Stimulated activated CD4-positive, alpha-beta T cell treated with anti-CD3 and anti-CD28 coated beads, Interleukin-12 subunit alpha, Interleukin-12 subunit beta, amount 100 ng/mL, for 4 hours (primary cell): ENCODE measurements at places on chromosomes 2 and 18.

- no peak for DNase-seq
These were observed 85.9 kb upstream of the NFATC1 start for GRCh38 chr18:79309614-79310358.

DNA sequence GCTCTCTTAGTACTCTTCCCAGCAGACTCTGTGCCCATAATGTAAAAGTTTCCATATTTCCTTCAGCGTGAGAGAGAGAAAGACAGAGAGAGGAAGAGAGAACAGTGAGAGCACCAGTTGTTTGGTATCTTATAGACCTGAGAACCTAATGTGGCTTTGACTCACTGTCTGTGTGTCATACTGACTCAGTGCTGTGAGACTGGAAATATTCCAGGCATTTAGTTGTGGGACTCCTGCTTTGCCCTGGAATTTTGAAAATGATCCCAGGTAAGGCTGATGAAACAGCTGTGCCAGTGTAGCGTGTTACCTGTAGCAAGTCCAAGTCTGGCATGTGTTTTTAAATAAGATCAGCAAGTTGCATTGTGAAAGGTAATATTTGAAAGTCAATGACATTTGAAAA is 87.9 kb upstream of the KCNH7 start:
- DNase-seq: no peak

DNA sequence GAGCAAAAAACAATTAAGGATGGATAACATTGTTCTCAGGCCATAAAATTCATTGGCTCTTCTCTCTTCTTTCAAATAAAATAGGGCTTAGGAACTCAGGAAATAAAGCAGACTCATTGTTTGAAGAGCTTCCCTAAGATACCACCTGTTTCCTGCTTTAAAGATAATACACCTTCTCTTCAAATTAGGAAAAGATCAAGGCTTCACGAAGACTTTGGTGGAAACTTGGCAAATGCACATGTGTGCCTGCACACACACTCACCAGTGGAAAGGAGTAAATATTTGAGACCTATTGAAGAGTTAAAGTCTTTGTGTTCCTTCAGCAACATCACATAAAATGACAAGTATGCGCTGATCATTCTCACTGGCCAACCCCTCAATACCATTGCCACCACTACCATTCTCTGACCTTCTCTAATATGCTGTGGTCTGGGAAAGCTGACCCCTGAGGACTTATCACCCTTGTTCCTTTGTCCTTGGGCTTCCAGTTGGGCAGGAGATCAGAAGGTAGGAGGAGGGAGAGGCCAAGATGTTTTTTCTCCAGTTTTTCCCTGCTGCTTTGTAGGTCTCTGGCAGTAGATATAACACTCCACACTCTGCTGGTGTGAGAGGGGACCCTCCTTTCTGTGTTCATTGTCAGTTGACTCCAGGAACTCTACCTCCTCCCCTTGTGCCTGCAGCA is 53.5 kb upstream of the SPOPL start:
- no peak for DNase-seq

DNA sequence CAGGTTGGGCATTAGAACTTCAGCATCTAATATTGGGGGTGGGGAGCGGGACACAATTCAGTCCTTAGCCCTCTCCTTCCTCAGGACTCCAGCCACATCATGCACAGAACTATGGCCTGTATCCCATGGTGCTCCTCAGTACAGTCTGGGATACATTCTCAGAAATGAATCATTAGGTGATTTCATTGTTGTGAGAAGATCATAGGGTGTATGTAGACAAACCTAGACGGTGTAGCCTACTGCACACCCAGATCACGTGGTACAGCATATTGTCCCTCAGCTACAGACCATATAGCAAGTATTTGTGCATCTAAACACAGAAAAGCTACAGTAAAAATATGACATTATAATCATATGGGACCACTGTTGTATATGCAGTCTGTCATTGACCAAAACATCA is 23.2 kb upstream of the IMP4 start:
- no peak for DNase-seq

- DNase-seq: no peak
These were observed 51.7 kb downstream of the MCFD2 start for GRCh38 chr2:46863882-46864281.

- no peak for DNase-seq
These were observed 140.7 kb downstream of the ACOXL start for GRCh38 chr2:110873056-110873502.

DNA sequence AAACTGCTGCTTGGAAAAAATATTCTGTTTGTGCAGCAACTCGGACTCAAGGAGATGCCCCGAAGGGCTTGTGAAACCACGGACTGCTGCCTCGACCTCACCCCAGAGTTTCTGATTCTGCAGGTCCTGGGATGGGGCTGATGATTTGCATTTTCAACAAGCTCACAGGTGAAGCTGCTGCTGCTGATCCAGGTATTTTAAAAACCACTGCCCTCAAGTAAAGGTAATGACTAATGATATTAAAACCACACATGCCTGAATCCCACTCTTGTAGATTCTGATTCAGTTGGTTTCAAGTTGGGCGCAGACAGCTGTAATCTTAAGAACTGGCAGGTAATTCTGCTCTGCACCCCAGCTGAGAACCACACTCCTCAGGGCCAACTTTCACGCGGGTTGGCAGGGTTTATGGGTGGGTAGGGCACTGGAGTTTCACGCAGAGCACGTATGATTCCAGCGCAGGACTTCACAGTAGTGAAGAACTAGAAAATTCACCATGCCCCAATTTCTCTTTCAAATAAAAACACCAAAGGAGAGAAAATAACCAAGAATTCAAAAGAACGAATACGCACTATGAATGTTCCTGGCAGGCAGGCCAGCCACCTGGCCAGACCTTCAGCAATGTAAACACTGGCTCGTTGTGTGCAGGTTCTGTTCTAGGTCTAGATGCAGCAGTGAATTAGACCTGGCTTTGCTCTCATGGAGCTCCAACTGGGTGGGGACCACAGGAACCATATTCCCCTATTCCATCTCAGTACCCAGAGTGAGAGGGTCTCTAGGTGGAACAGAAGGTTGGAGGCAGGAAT is 74.6 kb upstream of the ZFP36L2 start:
- no peak for DNase-seq

- no peak for DNase-seq
These were observed 1.4 kb downstream of the EHBP1 start for GRCh38 chr2:62706721-62707521.

DNA sequence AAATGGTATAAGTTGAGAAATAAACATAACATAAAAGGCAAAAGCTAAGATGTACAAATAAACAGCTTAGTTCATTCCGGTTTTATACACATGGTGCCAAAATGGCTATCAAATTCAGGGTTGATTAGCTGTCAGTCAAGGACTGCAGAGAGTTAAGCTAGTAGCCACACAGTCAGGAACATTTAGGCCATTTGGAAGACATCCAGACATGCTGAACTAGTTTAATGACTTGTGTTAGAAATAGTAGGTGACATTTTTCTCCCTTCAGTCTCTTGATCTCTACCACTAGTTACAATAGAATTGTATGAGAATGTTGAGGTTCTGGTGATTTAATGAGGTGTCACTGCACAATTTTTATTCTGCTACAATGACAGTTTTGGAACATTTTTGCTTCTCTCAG is 394.4 kb upstream of the SPHKAP start:
- no peak for DNase-seq

- no peak for DNase-seq
These were observed 257.5 kb downstream of the SETBP1 start for GRCh38 chr18:44937960-44938719.

GRCh38 chr2:66813976-66814375 is 379.1 kb downstream of the MEIS1 start:
- no peak for DNase-seq

DNA sequence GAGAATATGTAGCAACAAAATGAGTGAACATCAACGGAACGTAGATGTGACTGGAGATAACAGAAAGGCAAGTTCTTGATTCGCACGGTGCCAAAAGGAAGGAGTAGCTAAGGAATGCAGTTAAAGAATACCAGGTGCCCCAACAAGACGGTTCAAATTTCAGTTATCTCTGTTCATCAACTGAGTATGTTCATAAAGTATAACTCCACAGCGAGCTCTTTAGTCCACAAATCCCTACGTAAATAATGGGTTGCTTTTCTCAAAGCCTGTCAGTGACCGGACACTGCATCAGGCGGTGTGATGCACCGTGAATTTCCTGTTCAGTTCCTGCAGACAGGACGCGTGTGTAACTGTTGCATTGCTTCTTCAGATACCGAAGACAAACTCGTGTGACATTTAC is 91.8 kb downstream of the NOL10 start:
- no peak for DNase-seq

- no peak for DNase-seq
These were observed 15.3 kb downstream of the CROCC2 start for GRCh38 chr2:240921311-240921994.

DNA sequence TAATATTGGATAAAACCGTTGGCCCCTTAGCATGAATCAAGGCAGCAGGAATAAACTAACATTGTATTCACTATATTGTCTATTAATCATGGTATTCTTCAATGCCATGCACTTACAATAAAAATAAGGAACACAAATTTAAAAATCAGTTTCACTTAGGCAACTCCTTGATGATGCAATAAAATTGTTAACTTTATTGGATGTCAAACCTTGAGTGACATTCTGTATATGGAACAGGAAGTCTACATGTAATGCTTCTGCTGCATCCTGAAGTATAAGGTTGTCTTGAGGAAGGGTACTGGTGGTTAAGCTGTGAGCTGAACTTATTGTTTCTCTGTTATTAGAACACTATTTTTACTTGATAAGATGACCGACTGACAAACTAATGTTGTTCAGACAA is 605.5 kb downstream of the SATB2 start:
- DNase-seq: no peak

DNA sequence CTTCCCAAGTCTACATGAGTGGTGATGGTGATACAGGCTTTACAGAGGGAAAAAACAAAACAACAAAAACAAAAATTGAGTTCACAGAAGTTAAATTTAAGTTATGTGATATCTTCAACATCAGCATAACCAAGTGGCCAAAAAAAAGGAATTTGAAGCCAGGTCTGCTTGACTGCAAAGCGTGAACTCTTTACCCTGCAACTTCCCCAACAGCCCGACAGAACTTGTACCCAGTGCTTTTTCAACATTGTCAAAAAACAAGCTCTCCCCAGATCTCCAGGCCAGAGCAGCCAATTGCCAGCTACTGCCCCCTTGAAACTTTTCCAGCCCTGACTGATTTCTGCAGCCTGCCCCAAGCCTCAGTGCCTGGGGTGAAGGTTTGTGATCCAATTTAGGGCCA is 76.7 kb downstream of the RNF144A start:
- no peak for DNase-seq

DNA sequence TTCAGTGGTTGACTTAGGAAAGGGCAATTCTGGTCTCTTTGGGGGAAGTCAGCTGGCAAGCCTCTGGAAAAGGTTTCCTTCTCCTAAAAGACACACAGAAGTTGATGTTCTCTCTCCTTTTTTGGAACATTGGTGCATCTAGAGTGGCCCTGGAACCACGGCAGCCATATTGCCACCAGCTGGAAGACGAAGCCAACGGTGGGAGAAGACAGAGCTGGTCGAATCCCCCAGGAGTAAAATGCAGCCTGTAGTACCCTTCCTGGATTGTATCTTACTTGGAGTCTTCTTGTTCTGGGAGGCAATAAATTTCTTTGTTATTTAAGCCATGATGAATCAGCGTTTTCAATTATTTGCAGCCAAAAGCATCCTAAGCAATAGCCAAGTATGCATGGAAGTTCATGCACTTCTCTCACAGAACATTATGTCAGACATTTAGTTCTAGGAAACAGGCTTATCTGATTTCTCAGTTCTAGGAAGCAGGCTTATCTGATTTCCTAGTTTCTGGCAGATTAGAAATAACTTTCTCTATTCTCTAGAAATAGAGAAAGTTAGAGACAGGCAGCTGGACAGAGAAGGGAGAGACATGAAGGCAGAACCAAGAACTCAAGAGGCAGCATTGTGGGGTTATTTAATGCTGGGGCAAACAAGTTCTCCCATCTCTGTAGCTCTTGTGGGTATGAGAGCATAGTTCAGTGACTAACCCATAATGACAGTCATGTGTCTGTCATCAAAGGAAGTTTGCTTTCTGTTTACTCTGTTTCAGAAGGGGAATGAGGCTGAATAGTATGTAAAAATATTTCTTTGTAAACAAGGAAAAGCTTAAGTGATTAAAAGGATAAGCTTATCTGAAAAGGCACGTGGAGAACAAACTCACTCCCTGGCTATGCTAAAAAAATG is 40.5 kb upstream of the NABP1 start:
- DNase-seq: no peak

- DNase-seq: peak; percentile 56
These were observed 12.8 kb upstream of the HMSD start for GRCh38 chr18:63936156-63936931.

GRCh38 chr18:13581496-13582177 is 144.7 kb downstream of the FAM210A start:
- DNase-seq: no peak

DNA sequence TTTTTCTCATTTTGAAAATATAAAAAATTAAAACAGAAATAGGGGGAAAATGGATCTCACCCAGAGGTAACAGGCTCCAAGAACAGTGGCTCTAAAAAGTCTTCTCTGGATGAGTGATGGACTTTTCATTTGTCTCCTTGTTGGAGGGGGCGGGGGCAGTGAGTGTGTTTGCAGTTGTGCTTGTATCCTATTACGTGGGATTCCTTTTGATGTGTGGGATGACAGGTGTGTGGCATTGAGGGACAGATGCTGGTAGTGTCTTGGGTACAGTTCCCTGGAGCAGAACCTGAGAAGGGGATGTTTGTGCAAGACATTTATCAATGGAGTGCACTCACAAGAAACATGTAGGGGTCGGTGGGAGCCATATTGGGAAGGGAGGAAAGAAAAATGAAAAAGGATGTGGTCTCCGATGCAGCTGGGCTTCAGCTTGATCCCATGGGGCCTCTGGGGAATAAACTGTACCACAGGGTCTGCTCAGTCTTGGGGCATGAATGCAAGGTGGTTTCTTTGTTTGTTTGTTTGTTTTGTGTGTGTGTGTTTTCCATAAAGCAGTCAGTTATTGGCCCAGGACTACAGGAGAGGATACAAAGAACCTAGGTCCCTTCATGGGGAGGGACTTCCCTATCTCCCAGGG is 120.0 kb upstream of the SLC35G4 start:
- no peak for DNase-seq

DNA sequence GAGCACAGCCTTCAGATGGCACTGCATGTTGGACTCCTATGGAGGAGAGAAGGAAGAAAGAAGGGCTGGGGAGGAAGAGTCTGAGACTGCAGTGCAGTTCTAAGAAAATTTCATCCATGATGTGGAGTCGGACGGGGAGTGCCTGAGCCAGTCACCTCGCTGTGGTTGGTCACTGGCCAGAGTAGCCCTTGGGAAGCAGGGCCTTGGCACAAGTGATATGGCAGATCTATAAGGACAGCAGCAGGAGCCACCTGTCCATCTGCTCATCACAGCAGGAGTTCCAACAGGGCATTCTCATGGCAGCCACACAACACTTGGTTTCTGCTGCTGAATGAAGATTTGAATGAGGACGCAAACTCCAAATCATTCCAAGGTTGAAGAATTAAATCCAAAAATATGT is 314.8 kb downstream of the CYP26B1 start:
- DNase-seq: no peak

DNA sequence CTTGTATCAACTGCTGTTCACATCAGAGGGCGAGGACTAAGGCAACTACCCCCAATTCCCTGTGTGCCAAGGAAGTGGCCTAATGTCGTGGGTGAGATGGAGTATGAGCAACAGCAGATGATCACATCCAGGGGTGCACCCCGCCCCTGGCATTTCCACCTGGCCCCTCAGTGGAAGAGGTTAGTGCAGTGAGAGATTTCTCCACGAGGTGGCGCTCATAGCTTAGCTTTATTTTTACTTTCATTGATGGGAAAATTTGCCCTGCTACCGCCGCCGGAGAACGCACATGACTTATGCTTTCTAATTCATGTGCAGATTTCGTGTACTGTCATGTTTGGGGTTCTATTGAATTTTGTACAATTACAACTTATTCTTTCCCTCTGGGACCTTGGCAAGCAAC is 470.6 kb upstream of the MEX3C start:
- peak; percentile 26 for DNase-seq
